ENCODE measurements at places on chromosomes 7 and 10.

DNA sequence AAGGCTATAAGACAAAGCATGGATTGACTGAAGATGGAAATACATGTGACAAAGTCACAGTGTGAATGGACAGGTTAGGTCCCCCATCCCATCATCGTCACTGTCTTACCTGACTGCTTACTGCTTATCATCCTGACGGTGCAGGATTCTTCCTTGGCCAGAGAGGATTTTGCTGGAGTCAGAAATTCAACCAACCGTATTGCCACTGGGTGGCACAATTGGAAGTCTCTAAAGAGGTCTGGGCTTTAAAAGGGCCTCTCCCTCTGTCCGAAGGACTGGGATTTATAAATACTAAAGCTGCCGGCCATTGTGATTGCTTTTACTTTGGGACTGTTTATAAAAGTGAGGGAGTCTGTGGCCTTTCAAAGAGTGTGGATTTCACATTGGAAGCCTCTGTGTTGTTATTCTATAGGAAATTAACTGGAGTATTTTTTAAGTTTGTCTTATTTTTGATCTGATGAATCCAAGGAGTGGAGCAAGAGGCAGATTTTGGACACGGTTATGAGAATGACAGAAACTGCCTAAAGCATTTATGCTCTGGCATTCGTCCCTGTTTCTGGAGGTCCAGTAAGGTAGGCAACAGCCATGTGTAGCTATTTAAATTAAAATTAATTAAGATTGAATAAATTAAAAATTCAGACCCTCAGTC, 113.3 kb upstream of the CREB5 start:
- DNase-seq, result no peak

DNA sequence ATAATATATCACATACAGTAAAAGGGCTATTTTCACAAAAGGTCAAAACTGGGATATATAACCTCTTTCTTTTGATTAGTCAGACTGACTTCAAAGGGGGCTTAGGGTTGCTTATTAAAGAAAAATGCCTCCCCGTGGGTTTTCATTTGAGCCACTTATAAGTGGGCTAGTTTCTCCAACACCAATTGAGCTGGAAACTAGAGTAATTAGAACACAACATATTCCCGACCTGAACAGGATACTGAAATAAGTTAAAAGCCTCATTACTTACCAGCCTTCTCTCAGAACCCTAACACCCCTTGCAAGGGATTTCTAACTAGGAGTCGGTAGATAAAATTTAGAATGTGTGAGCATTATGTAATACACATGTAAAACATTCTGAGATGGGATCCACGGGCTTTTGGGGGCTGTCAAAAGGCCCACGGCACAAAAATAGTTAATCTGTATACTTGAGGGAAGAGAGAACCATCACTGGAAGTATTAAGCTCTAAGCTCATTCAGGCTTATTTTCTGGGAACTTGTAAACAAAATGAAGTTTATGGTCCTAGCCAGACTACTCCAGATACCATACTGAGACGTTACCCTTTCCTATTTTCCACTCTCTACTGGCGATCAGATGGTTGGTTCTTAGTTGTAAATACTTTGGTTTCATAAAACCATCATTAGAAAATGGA, 29.3 kb upstream of the KMT2E start:
- no peak for DNase-seq

GRCh38 chr10:78672918-78673317, 395.8 kb upstream of the ZMIZ1 start:
- no peak for DNase-seq

- no peak for DNase-seq
These were observed 36.6 kb downstream of the PRKAG2 start for GRCh38 chr7:151840088-151840910.

DNA sequence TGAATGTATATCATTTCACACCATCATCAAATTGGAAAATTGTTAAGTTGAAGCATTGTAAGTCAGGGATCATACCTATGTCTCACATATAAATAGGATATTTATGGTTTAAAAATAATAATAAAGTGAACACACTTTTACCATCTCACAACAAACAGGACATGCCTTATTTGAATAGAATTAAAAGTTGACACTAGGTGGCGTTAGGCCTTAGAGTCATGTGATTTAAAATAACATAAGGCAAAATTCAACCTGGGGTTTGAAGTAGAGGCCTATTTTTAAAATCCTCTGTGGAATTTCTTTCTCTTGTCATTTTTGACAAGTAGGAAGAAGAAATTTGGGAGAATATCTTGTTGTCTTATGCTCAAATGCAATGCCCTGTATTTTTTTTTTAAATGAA, 184.7 kb upstream of the PCDH15 start:
- no peak for DNase-seq

DNA sequence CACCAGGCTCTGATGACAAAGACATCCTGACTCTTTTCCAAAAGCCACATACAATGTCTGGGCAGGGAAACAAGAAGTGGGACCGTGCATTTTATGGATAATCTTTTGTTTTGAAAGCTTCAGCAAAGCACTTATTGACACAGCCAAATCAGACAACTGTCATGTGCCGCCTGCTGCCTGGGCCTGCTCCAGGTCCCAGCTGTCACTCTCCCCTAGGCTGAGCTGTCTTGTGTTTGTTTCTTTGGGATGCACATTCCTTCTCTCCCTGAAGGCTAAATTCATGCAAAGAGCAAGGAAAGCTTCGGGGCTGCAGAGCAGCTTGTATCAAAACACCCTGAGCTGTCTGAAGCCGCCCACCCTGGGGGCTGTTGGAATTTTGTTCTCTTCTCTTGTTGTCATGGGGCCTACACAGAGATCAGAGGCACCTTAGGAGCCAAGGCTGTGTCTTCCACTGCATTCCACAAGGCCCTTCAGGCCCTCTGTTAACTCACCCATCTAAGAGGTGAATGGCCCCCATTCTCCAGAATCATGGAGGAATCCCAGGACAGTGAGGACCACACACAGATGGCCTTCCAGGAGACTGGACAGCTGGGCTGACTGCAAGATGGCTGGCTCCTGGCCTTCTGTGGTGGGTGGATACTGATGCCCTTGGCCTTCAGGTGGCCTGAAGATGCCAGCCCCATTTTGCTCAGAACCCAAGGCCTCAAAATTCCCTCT, 17.8 kb upstream of the SLC18A2 start:
- DNase-seq, result no peak

All from activated T-helper 1 cell treated with anti-CD3 and anti-CD28 coated beads, Interleukin-2, amount 50 U/mL, for 16 hours (primary cell).